Activated naive CD4-positive, alpha-beta T cell treated with anti-CD3 and anti-CD28 coated beads for 36 hours (primary cell): ENCODE measurements at places on chromosomes 1 and 21.

DNA sequence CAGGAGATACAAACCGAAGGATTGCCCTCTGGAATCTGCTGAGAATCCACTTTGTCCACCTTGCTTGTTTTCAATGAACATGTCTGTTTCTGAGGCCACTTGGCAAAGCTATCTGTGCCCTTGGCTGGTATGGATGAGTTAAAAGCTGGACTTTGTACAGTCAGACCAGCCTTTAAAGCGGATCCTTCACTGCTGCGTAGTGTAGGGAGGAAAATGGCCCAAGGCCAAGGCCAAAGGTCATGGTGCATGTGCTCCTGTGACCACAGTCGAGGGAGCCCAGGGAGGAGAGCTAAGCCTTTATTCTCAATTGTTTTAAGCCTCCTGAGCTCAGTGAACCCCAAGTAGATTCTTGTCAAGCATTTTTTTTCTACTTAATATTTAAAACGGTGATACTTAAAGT, 37.0 kb downstream of the KCNJ15 start:
- DNase-seq: no peak

DNA sequence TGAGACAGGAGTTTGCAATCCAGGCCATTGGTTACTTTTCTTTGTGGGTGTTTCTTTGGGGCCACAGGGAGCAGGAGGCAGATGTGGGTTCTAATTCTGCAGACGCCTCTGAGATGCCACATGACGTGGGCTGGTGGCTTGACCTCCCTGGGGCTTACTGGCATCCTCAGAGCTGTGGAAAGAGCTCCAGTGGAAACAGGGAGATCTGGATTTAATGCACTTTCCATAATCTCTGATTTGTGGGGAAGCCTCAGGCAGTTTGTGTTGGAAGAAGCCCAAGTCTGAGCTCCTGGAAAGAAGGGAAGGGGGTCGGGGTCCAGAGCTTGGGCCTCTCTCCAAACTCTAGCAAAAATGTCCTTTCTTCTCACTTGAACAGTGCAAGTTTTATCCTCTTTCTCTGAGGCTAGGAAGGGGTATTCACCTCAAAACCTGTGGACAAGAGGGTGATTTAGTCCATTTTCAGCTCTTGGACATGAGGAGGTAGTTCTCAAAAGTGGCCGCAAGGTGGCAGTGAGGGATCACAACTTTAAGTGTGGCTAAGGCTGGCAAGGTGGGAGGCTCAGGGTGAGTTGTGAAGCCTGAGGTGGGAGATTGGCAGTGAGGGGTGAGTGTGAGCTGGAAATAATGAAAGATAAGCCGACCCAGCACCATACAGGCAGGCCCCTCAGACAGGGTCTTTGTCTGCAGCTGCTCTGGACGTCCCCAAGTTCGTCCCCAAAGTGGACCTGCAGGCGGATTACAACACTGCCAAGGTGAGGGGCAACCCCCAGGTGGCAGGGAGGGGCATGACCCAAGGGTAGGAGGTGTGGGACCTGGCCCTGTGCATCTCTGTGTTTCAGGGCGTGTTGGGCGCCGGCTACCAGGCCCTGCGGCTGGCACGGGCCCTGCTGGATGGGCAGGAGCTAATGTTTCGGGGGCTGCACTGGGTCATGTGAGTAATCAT, 9.2 kb downstream of the IKBKE start:
- DNase-seq: peak; percentile 85

GRCh38 chr1:17265162-17265561, 16.3 kb downstream of the PADI3 start:
- DNase-seq: no peak

- no peak for DNase-seq
Observed at GRCh38 chr1:22201023-22201422, 58.1 kb upstream of the WNT4 start.

GRCh38 chr1:238340989-238341388, 450.3 kb upstream of the ZP4 start:
- no peak for DNase-seq

GRCh38 chr1:109394591-109395281, 3.0 kb downstream of the SORT1 start:
- no peak for DNase-seq
